ENCODE measurements at places on chromosomes 2 and 18.

DNA sequence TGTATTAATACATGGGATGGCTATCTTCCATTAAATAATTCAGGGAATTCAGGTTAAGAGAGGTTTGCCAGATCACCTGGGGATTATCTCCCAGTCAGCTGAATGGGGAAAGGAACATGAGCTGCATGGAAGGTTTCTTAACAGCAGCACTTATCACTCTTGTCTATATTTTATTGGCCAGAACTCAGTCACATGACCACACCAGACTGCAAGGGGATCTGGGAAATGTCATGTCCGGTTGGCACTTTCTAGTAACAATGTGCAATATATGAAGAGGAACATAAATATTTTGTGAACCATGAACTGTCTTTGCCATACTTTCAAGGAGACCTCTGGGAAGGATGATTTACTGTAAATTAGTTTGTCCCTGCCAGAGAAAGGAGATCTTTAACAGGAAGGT is 599.1 kb downstream of the SLC4A3 start:
- no peak for DNase-seq

DNA sequence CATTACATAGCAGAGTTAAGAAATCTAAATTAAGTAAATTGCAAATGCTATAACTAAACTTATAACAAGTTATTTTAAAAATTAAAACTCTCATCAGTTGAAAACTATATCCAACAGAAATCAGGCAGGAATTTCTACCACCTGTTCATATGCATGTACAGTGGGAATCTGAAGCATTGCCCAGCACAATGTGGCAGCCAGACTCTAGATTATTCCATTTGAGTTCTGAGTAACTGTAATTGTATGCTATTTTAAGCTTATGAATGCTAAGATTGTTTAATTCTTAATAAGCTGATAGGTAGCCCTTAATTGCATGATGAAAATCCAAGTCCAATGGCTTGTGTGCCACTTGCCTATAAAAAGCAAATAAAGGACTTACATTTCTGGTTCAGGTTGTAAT is 834.5 kb upstream of the FSHR start:
- DNase-seq: no peak

DNA sequence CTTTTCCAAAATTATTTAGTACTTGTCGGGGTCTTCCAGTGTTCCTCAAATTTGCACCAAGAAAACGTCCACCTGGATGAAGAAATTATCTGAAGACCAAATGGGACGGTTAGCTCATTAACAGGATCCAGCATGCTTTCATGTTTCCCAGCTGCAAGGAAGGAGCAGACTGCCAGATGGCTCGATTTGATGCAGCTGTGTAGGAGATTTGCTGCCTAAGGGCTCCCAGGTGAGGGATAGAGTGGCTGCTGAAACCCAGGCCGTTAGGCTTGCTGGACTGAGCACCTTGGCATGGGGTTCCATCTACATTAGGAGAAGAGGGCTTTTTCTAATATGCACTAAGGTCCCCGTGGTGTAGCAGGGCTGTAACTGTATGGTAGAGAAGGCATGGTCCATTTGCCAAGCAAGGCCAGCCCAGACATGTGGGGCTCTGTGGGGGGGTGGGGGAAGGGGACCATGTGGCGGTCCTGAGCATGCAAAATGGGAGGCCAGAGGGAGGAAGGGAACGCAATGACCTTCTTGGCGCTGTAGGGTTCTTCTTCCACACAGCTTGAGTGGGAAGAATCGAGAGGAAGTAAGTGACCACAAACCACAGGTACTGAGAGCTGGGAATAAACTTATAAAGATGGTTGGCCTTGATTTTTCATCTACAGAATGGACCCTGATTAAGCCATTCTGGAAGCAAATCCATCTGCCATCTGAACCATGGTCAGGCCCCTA is 144.0 kb downstream of the TMEM163 start:
- DNase-seq: no peak

- no peak for DNase-seq
Observed at GRCh38 chr2:226531061-226531810, 268.4 kb downstream of the IRS1 start.

GRCh38 chr18:48161911-48162698 is 231.6 kb upstream of the SMAD2 start:
- no peak for DNase-seq

GRCh38 chr2:64145714-64146113 is 1.5 kb upstream of the PELI1 start:
- DNase-seq: no peak

DNA sequence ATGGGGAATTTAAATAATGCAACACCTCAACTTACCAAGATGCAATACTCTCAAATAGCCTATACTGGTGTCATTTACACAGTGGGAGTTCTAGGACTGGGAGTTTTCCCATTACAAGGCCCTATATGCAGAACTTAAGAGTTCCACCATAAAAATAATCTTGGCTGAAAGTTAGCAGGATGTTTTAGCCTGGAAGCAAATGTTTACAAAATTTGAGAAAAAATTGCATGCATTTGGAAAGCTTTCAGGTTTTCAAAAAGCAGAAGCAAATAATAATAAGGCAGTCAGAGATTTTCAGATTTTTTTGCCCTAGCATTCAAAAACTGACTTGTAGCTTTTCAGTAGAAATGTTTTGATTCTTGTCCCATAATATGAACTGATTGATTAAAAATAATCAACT is 397.3 kb downstream of the ARHGAP15 start:
- no peak for DNase-seq

DNA sequence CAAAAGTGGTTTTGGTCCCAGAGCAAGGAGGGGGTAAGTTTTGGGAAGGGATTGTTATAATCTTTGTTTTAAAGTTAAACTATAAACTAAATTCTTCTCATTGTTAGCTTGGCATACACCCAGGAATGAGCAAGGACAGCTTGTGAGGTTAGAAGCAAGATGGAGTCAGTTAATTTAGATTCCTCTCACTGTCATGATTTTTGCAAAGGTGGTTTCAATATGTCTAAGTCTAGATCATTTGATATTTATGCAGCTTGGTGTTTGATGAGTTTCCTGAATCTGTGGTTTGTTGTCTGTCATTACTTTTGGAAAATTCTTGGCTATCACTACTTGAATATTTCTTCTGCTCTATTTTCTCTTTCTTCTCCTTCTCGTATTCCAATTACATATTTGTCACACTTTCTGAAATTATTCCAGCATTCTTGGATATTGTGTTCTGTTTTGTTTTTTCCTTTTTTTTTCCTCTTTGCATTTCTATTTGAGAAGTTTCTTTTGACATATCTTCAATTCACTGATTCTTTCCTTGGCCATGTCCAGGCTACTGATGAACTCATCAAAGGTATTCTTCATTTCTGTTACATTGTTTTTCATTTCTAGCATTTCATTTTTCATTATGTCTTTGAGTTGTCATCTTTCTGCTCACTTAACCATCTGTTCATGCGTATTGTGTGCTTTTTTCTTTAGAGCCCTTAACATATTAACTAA is 5.1 kb downstream of the SP140 start:
- DNase-seq: no peak

- no peak for DNase-seq
Observed at GRCh38 chr2:9498210-9498609, 23.9 kb downstream of the IAH1 start.
